ENCODE measurements at places on chromosomes 5 and 9. TPM values are rescaled to one million over a fixed set of nuclear protein-coding genes. Genes with fewer than 3 reads are reported as not detected.

Gene NDUFA8
- total RNA-seq: 62.1 TPM

Gene GABRA1
- total RNA-seq: not detected

Gene C9orf50
- total RNA-seq: not detected

Gene TAF1L
- not detected for total RNA-seq

Gene S1PR3
- 0.70 TPM for total RNA-seq

Gene GNAQ
- 18.6 TPM for total RNA-seq

Gene GMCL2
- not detected for total RNA-seq

Gene GRIA1
- not detected for total RNA-seq

Gene CCT5
- total RNA-seq: 511 TPM

Gene SHB
- total RNA-seq: 20.0 TPM

Gene PAEP
- not detected for total RNA-seq

Gene DIPK1B
- total RNA-seq: 5.3 TPM

Gene PDZD2
- 5.9 TPM for total RNA-seq

Gene IFNA6
- total RNA-seq: not detected

Gene GABRB2
- not detected for total RNA-seq

Gene PRDM12
- total RNA-seq: not detected

Gene PCDHB6
- 0.14 TPM for total RNA-seq

Gene DYNC2I2
- 105 TPM for total RNA-seq

Gene SRA1
- total RNA-seq: 38.7 TPM

Gene LRRC19
- not detected for total RNA-seq

Gene HTR4
- not detected for total RNA-seq

Gene PTGES
- total RNA-seq: 40.9 TPM

Gene SCGB3A2
- not detected for total RNA-seq

Gene GFI1B
- not detected for total RNA-seq

Gene GPR150
- total RNA-seq: not detected

Gene LRRTM2
- not detected for total RNA-seq

Gene C7
- not detected for total RNA-seq

Gene LIFR
- 1.1 TPM for total RNA-seq

Gene SEMA5A
- 0.79 TPM for total RNA-seq

Gene ATOX1
- total RNA-seq: 206 TPM

Gene FAM151B
- 0.35 TPM for total RNA-seq

Gene TRAF2
- 11.5 TPM for total RNA-seq

Gene RNF145
- total RNA-seq: 87.9 TPM

Gene POLE3
- total RNA-seq: 67.4 TPM

Gene RNF183
- 0.21 TPM for total RNA-seq

Gene HDAC3
- 66.1 TPM for total RNA-seq

Gene RNF44
- total RNA-seq: 13.0 TPM

Gene KCNIP1
- not detected for total RNA-seq

Gene CDH6
- 11.3 TPM for total RNA-seq

Gene SLC45A2
- not detected for total RNA-seq

Gene XPA
- 8.5 TPM for total RNA-seq

Gene CAMK2A
- not detected for total RNA-seq

Gene SPINK4
- not detected for total RNA-seq

Gene TMEM267
- total RNA-seq: 7.1 TPM

Gene ZNF608
- total RNA-seq: 7.6 TPM

Gene MPDZ
- total RNA-seq: 14.1 TPM

Gene ZNF346
- total RNA-seq: 11.9 TPM

Gene CCDC152
- total RNA-seq: 0.63 TPM

Gene GOLGA1
- 8.9 TPM for total RNA-seq

Gene PCDHGC5
- 1.1 TPM for total RNA-seq

Gene PCDHGA11
- 3.3 TPM for total RNA-seq

Measured in airway epithelial cell (primary cell).